Thoracic aorta (tissue), 2 donors: ENCODE measurements at places on chromosomes 7 and 10. TPM values are rescaled to one million over a fixed set of nuclear protein-coding genes. Genes with fewer than 3 reads are reported as not detected.

The ACBD7 gene
- 0.63 TPM for total RNA-seq

DNA sequence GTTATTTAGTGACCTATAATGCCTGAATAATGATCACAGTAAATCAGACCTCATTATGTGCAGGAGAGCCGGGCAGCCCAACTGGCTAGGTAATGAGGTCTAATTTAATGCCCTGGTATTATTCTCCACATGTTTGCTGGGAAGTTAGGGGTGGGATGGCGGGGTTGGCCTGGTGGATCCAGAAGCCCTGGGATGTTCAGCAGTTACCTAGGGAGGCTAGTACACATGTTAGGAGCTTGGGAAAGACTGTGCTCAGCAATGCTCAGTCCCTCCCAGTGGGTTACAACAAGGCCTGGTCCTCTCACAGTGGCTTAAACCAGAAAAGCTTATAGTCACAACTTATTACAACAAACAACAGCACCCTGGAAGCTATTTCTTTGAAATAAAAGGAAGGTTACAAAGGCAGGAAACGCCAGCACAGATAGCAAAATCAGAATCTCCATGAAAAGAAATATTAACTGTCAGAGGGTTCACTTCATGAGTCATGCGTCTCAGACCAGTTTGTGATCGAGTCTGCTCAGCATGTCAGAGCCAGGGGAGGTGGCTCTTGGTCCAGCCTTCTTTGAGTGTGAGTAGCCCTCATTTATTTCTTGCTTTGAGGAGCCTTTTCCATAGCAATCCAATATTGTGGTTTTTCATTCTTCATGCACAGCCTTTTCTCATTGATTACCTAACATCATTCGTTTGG lies 418.6 kb upstream of the NPVF start:
- DNase-seq, result no peak
- H3K27me3 ChIP-seq, result no peaks in the 10 kb centered on the region
- H3K4me1 ChIP-seq, result no peaks in the 10 kb centered on the region

GRCh38 chr7:132480534-132480933 lies 95.7 kb downstream of the PLXNA4 start:
- H3K4me3 ChIP-seq, result no peak overlapping the region
- no peaks in the 10 kb centered on the region for H3K36me3 ChIP-seq
- no peaks in the 10 kb centered on the region for H3K27me3 ChIP-seq
- H3K4me1 ChIP-seq, result peaks cover 3% of the 10 kb centered on the region
- H3K27ac ChIP-seq, result peak overlapping the region; percentile 20
- no peak for DNase-seq

The MYL7 gene
- not detected for total RNA-seq

The MRLN gene
- total RNA-seq, result not detected

- no peaks in the 10 kb centered on the region for H3K27me3 ChIP-seq
- no peak overlapping the region for H3K4me3 ChIP-seq
- H3K4me1 ChIP-seq, result peaks cover 9% of the 10 kb centered on the region
- no peak for DNase-seq
- no peak overlapping the region for H3K27ac ChIP-seq
Measured at GRCh38 chr10:132458586-132459300, 61.7 kb downstream of the PWWP2B start.

The AKR1B15 gene
- 0.28 TPM for total RNA-seq

The AKR1C2 gene
- 93.3 TPM for total RNA-seq

- peaks cover 4% of the 10 kb centered on the region for H3K4me1 ChIP-seq
- H3K27ac ChIP-seq, result no peak overlapping the region
- DNase-seq, result no peak
- H3K4me3 ChIP-seq, result no peak overlapping the region
Measured at GRCh38 chr7:36726806-36727503, 2.7 kb upstream of the AOAH start.

- H3K4me1 ChIP-seq, result no peaks in the 10 kb centered on the region
- no peak overlapping the region for H3K4me3 ChIP-seq
- no peak for DNase-seq
- H3K27ac ChIP-seq, result no peak overlapping the region
- H3K27me3 ChIP-seq, result no peaks in the 10 kb centered on the region
Measured at GRCh38 chr7:2437136-2437535, 33.7 kb downstream of the CHST12 start.

The ALOX5 gene
- total RNA-seq, result 69.7 TPM

DNA sequence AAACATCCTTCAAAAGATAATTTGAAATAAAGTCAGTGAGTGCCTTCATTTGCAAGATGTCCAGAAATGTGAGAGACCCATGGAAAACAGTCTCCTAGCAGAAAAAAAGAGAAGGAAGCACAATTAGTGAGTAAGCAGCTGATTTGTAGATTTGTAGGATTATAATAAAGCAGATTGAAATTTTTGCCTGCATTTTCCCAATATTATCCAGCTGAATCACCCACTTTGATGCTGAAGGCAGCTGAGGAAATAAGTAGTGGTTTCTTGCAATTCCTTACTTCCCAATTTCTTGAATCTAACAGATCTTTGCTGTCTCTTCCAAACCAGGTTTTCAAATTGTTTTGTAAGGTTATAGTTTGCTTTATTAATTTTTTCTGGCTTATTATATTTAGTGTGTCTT lies 181.4 kb downstream of the GNAT3 start:
- peaks cover 12% of the 10 kb centered on the region for H3K4me1 ChIP-seq
- no peaks in the 10 kb centered on the region for H3K27me3 ChIP-seq
- no peak overlapping the region for H3K4me3 ChIP-seq
- H3K27ac ChIP-seq, result no peak overlapping the region
- H3K36me3 ChIP-seq, result no peaks in the 10 kb centered on the region

DNA sequence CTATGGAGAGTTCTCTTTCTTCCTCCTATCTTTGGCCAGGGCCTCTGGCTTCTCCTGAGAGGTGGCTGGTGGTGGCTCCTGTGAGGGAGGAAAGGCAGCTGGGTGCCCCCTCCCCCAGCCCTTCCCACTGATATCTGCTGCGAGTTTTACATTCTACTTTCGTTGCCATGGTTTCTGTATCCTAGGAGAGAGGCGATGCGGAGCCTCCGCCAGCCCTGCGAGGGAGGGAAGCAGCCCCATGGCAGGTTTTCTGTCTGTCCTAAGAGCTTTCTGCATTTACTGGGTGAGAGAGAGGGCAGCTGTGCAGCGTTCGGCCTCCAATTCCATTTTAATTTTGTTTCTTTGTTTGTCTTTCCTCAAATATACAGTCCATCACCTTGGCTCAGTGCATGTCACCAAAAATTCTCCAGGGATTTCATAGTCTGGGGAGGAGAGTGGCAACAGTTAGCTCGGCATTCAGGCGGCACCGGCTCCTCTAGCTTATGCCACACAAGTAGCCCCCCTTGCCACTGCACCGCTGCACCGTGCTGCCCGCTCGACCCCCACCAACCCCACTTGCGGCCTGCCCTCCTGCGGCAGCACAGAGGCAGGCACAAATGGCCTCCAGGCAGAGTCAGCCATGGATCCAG lies 20.4 kb downstream of the DNAJB12 start:
- peak overlapping the region; percentile 89 for H3K27ac ChIP-seq
- peaks cover 69% of the 10 kb centered on the region for H3K4me1 ChIP-seq
- no peak overlapping the region for H3K4me3 ChIP-seq
- peaks cover 16% of the 10 kb centered on the region for H3K36me3 ChIP-seq
- no peak for DNase-seq

DNA sequence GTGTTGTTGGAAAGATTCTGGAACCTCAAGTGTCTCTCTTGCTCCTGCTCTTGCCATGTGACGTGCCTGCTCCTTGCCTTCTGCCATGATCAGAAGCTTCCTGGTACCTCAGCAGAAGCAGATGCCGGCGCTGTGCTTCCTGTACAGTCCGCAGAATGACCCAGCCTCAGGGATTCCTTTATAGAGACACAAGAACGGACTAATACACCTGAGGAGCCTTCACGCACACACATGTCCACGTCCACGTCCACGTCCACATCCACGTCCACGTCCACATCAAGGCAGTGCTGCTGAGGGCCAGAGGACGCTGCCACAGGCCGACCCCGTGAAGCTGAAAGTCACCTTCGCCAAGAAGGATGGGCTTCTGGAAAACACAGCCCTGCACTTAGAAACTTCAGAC lies 190.1 kb downstream of the MAD1L1 start:
- H3K4me3 ChIP-seq, result no peak overlapping the region
- H3K27ac ChIP-seq, result no peak overlapping the region
- H3K4me1 ChIP-seq, result peaks cover under 1% of the 10 kb centered on the region
- no peaks in the 10 kb centered on the region for H3K36me3 ChIP-seq
